ENCODE measurements at places on chromosomes 3 and 15.

DNA sequence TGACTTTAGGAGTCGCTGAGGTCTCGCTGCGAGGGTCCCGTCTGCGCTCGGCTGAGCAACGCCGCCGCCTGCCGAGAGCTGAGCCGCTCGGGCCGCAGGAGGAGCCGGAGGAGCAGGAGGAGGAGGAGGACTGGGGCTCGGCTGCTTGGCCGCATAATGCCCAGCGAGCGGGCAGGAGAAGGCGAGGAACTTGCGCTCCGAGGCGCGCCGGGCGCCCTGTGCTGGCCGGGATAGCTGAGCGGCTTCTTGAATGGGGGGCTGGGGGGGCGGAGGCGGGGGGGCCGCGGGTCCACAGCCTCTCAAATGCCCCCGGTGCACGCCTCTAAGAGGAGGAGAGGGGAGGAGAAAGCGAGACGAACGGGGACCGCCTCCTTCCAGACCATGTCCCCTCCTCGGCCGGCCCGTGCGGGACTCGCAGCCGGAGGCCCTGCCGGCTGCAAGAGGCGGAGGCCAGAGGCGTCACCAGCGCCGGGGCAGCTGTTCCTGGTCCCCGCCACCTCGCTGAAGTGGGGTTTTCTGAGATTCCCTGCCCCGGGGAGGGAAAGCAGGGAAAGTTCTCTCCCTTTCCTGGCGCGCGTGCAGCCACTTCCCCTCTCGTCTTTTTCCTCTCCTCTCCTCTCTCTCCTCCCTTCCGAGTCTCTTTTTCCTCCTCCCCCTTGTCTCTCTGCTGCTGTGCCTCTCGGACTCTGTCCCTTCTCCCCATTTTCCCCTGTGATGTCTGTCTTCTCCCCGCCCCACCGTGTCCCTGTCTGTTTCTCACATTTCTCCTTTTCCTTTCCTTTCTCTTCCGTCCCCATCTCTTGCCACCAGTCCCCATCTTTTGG lies at the start of gene ADAMTS9:
TSS of gene ADAMTS9 (minus strand) at position 220 of the 824 bp plus-strand sequence. CDS start 343 bp downstream, outside the sequence.
- peak; percentile 50 for DNase-seq

DNA sequence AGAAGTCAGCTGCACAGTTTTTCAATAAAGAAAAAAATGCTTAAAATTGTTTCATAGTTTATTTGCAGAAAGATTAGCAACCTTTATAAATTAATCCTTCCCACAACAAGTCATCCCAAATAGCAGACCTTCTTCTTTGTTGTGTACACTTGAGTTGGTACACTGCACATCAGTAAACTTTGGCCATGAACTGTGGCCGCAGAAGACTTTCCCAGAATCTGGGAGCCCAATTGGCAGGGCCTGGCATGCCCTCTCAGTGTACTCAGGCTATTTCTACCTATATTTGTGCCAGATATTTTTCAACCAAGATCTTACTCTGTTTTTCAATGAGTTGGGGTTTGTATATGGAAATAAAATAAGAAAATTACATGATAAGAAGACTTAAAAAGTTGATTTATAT lies 133.1 kb downstream of the DIPK2A start:
- DNase-seq: no peak

- DNase-seq: no peak
Measured at GRCh38 chr3:176687754-176688153, 509.5 kb downstream of the TBL1XR1 start.

GRCh38 chr3:126748701-126749546 lies 44.9 kb downstream of the CHCHD6 start:
- no peak for DNase-seq

GRCh38 chr3:121574449-121574848 lies 6.7 kb downstream of the ARGFX start:
- no peak for DNase-seq

All from anterior cingulate cortex (tissue), 58 donors.